ENCODE measurements at places on chromosomes 3 and 15.

- peak; percentile 50 for DNase-seq
These were observed 11.5 kb downstream of the ARHGEF3 start for GRCh38 chr3:56790016-56790821.

- no peak for DNase-seq
These were observed 104.2 kb downstream of the CBLB start for GRCh38 chr3:105764378-105765307.

DNA sequence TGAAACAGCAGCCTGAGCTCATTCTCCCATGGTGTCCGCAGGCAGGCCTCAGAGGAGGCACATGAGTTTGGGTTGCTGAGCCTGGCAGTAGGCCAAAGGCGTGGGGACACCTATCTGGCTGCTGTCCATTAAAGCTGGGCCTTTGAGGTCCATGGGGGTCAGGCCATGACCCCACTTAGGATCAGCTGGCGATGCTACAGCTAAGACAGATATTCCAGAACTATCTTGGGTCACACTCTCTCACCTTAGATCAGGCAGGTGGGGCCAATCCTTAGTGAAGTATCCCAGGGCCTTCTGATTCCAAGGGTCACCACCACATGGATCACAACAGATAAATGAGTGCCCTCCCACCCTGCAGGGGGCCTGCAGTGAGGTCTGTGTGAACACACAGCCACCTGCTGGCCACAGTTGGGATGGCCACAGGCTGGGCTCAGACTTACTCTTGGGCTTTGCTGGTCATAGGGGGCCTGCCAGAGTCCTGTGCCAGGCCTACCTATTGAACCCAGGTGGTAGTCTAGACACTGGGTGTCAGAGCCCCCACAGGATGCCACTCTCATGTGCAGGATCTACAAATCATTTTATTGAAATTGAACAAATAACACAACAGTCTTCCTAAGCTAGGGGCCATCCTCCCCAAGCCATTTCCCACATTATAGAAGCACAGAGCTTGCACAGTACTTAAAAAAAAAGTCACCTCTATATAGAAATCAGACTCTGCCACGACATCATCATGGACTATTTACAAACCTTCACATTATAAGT lies 2.0 kb upstream of the HYAL2 start:
- peak; percentile 66 for DNase-seq

GRCh38 chr3:7503431-7503830 lies 642.5 kb downstream of the GRM7 start:
- DNase-seq: no peak

DNA sequence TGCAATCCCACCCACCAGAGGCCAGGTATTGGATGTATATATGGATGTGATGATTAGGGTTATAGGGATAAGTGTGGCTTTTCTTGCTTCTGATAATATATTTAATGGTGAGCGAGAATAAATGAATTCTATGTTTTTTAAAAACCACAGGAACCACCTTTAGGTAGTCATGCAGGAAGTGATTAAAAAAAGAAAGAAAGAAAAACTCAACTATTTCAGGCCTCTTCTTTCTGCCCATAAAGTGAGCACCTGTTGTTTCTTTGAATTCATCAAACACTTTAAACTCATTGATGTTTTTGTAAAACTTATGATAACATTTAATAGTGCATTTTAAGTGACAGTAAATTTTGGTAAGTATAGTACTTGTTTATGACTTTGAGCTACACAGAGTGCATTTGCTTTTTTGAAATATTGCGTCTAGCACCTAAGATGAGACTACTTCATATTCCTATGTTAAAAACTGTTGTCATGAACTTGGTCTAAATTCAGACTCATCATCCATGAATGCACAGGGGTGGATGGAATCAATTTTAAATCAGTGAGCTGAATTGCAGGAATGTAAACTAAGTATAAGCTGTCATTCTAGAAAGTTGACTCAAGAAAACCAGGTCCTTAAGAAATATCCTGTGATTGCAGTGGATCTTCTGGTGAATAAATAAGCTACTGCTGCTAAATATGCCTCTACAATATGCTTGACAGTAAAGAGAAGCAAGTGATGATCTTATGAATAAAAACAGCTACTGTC lies 764.4 kb upstream of the NECTIN3 start:
- DNase-seq: no peak

DNA sequence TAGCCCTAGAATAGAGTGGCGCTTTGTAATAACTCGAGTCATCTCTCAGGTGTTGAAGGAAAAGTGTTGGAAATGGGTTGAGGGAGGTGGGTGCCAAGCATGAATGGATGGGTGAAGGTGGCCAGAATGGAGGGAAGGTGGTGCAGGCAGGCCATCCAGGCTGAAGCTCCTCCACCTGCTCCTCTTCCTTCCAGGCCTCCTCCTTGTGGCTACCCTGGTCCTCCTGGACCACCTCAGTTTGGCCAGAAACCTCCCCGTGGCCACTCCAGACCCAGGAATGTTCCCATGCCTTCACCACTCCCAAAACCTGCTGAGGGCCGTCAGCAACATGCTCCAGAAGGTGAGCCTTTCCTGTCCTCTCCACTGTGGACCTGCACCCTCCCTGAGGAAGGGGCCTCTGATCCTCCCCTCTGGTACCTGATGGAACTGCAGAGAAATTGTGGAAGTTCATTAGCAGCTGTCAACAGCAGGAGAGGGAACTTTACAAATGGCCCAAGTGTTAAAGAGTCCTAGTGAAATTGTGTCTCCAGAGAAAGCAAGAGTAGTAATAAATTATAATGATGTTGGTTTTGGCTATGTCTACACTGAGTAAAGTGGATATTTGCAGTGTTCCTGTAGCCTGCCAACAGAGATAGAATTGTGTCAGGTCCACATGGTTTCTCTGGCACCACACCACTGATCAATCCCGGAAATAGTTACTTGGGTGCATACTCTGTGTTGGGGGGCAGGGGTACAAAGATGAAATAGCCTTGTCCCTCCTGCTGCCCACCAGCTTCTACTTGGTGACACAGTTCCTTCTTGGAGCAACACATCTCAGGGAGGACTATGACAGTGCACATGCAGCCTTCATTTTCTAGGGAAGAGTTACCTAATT lies 1.6 kb downstream of the IL12A start:
- no peak for DNase-seq

- no peak for DNase-seq
These were observed 36.1 kb upstream of the MCF2L2 start for GRCh38 chr3:183464480-183464879.

DNA sequence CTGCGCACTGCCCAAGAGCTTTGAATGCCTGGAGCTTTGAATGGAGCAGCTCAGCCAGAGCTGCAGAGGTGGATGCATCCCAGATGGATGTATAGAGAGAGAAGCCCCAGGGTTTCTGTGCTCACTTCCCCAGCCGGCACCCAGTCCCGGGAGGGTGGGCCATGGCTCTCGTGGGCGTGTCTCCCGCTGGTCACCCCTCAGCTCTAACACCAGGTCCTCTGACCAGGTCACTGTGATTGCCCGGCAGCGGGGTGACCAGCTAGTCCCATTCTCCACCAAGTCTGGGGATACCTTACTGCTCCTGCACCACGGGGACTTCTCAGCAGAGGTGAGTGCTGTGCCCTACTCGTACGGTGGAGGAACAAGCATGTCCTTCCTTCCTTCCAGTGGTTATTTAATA lies 10.7 kb downstream of the TMEM43 start:
- no peak for DNase-seq
